ENCODE measurements at places on chromosomes 1 and 21. TPM values are rescaled to one million over a fixed set of nuclear protein-coding genes. Genes with fewer than 3 reads are reported as not detected.

CCDC30 gene
- 15.4 TPM for total RNA-seq

HAO2 gene
- not detected for total RNA-seq

FAM177B gene
- not detected for total RNA-seq

UBXN10 gene
- total RNA-seq: 1.6 TPM

RCC1 gene
- 13.4 TPM for total RNA-seq

MAB21L3 gene
- total RNA-seq: 0.31 TPM

CYP4B1 gene
- total RNA-seq: not detected

C1orf115 gene
- total RNA-seq: 31.0 TPM

CDC42BPA gene
- total RNA-seq: 202 TPM

PRKAA2 gene
- 35.2 TPM for total RNA-seq

ANKRD65 gene
- total RNA-seq: 1.4 TPM

DNA sequence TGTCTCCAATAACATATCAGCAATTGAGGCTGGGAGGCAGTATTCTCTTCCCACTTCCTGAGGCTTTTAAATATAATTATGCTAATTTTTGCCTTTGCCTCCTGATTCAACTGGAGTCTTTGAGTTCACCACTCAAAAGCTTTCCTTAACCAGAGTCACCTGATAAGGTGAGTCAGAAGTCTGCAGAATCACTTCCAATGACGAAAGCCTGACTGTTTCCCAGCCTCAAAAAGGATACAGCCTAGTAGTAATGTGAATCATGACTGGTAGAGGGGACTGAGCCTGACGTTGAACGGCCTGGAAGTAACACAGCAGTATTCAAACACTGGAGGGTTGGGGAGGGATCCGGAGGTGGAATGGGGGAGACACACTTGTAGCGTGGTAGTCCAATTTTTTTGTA lies 10.4 kb upstream of the MRPL9 start:
- DNase-seq: no peak

DNA sequence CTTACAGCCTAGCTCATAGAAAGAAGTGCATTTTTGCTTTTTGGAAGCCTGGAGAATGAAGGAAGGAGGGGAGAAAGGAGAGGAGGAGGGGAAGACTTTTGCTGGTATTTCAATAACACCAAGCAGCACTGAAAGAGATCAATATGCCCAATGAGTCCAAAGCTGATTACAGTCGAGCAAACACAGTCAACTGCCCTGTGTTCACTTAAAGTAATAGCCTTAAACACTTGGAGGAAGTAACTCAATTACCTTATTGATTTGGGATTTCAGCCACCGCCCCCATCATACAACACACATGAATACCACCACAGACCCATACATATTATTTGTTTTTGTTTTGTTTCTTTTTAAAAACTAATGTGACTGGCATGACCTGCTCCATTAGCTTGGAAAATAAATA lies 23.3 kb upstream of the RXRG start:
- DNase-seq: no peak

- no peak for DNase-seq
These were observed 91.2 kb downstream of the AJAP1 start for GRCh38 chr1:4745560-4745959.

DNA sequence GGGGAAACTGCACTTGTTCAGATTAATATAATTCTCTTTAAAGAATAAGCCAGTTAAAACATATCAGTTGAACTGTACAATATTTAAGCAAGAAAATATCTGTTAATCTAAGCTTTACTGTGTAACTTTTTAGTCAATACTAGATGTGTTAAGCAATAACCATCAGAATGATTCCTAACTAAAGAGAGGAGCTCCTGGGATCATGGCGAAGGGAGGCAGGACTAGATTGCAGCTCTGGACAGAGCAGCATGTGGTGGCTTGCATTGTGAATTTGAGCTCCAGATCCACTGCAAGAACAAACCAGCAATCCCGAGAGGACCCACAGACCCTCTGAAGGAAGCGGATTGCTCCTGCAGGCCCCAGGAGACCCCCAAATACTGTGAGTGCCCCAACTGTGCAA lies 21.9 kb downstream of the LYST start:
- no peak for DNase-seq

DNA sequence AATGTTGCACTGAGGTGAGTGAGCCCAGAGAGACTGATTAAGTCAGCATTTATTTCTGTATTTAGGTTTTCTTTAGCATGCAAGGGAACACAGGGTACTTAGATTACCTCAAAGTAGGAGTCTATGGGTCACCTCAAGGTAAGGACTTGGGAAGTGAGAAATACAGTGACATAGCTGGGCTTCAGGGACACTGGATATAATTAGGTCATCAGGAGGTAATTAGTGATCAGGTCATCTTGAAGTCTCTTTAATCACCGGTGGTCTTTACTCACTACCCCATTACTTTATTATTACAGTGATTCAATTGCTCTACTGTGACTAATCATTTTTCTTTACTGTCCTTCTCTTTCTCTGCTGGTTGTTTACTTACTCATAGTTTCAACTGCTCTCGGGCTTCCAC lies 59.9 kb upstream of the KCNK1 start:
- DNase-seq: no peak

GRCh38 chr1:160413716-160414115 lies 13.4 kb downstream of the VANGL2 start:
- DNase-seq: no peak

GRCh38 chr1:243254233-243254926 lies 701 bp downstream of the CEP170 start:
- DNase-seq: peak; percentile 69

GRCh38 chr1:223144431-223144830 lies 1.4 kb upstream of the TLR5 start:
- no peak for DNase-seq

- DNase-seq: no peak
These were observed 36.5 kb downstream of the TESK2 start for GRCh38 chr1:45454464-45454863.

DNA sequence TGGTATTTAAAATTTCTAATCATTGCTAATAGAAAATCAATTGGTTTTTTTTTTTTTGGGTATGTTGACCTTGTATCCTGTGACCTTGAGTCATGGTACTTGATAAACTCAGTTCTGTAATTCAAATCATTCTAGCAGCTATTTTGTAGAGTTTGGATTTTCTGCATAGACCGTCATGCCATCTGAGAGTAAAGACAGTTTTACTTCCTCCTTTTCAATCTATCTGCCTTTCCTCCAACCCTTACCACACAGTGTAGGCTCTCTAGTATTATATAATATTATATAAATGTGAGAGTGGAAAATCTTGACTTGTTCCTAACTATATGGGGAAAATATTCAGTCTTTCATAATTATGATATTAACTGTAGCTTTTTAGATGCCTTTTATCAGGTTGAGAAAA lies 7.0 kb downstream of the TDRD5 start:
- no peak for DNase-seq

GRCh38 chr1:167515461-167515860 lies 2.9 kb downstream of the CD247 start:
- DNase-seq: no peak

DNA sequence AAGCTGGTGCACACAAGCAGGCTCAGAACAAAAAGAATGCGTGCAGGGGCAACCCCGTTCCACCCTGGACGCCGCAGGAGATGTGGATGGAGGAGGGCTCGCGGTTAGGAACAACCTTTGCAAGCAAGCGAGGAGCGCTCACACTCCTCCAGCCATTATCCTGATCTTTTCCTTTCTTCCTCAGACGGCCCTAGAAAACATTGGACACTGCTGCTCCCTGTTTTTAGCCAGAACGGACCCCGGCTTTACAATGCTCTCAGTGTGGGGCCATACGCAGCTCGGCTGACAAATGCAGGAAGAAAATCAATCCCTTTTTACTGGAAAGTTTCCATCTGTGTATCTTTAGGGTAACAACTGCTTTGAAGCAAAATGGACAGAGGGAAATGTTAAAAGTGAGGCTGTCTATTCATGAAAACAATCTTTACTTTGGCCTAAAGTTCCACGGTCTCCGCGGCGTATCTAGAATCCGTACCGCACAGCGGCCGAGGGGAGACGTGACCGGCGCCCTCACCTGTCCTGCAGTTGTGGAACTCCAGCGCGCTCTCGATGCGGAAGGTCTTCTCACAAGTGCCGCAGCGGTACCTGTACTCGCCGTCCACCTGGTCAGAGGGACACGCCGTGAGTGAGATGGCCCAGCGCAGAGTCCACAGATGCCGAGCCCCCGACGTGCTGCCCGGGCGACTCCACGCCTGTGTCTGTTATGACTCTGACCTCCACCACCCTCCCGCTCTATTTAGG lies 44.0 kb downstream of the PRDM15 start:
- DNase-seq: no peak

- no peak for DNase-seq
These were observed 1.5 kb upstream of the PRDX6 start for GRCh38 chr1:173475564-173476196.

DNA sequence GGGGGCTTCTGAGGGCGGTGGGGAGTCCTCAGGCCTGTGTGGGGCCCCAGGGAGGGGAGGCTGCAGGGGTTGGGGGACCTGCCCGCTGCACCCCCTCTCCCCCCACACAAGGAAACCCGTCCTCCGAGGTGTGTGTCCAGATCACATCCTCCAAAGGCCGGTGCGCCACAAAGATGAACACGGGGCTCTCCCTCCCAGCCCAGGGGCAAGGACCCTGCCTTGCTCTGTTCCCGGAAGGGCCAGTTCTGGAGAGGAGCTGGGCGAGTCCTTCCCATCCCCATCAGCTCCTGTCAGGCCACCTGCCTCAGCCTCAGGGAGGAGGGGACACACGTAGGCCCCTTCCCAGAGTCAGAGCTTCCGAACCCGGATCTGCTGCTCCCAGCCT lies 2.5 kb upstream of the TTLL10 start:
- no peak for DNase-seq

- DNase-seq: no peak
These were observed 595 bp upstream of the DDR2 start for GRCh38 chr1:162631546-162632191.

GRCh38 chr1:27535386-27535785 lies 45.4 kb upstream of the WASF2 start:
- no peak for DNase-seq

GRCh38 chr1:17259233-17259873 lies 10.5 kb downstream of the PADI3 start:
- no peak for DNase-seq

DNA sequence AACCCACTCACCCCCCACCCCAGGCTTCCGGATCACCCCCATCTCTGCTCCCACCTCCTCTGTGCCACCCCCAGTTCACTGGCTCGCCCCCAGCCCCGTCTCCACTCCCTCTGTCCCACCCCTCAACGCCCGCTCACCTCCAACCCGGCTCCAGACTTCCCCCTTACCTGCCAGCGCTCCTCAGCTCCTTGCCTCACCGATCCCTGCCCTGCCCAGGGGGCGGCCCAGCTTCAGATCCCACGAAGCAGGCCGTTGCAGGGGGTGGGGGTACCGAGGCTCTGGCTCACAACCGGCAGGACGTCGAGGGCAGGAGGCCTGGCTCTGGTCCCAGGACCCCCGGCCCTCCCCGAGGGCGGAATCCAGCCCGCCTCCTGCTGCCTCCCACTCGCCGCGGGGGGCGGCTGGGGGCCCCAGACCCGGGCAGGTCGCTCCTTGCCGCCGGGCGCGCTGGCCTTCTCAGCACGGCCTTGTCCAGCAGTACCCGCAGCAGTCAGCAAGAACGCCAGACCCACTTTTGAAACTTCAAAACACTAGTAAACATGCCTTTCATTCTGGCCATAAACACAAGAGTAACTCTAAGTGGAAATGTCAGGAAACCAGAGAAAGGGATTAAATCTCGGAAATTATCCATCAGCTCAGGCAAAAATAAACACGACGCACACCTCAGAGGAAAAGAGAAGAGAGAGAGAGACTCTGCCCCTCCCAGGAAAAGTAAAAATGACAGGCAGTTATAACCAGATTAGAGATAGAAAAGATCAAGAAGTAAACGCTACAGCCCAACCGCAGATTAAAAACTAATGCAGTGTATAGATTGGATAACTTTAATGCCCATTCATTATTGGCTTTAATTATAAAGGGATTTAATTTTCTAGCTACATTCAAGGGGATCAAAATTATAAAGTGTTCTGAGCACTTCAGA lies 1.0 kb upstream of the FAM89A start:
- no peak for DNase-seq

DNA sequence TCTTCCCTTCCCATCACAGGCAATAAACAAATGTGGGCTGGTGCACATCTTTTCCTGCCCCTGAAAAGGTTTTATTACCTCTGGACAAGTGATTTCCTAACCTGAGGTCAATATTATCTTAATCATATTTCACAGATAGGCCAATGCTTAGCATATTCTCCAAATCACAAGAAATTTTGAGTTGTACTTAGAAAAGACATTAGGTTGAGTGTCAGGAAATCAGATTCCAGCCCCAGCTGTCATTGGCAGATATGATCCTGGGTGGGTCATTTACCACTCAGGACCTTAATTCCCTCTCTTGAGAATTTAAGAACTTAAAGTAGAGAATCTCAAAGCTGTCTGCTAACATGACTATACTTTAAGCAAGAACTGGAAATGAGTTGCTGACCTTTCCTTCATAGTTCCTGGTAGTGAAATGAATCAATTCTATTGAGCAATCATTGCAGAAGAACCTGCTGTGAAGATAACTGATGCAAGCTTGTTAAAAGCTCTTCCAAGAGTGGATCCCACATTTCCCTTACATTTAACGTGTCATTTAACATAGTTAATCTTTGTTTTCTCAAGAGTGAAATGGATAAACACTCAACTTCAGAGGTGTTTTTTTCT lies 46.4 kb upstream of the CR2 start:
- DNase-seq: no peak

DNA sequence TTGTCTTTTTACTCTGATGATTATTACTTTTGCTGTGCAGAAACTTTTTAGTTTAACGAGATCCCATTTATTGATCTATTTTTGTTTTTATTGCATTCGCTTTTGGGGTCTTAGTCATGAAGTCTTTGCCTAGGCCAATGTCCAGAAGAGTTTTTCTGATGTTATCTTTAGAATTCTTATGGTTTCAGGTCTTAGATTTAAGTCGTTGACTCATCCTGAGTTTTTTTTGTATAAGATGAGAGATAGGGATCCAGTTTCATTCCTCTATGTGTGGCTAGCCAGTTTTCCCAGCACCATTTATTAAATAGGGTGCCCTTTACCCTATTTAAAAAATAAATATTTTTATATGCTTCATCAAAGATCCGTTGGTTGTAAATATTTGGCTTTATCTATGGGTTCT lies 13.2 kb downstream of the MAN1C1 start:
- DNase-seq: no peak

GRCh38 chr1:57532299-57532698 lies 108.4 kb upstream of the DAB1 start:
- no peak for DNase-seq
